Activated CD4-positive, alpha-beta memory T cell treated with anti-CD3 and anti-CD28 coated beads for 36 hours (primary cell): ENCODE measurements at places on chromosomes 2 and 18. TPM values are rescaled to one million over a fixed set of nuclear protein-coding genes. Genes with fewer than 3 reads are reported as not detected.

- peaks cover 3% of the 10 kb centered on the region for H3K27me3 ChIP-seq
- H3K4me1 ChIP-seq: no peaks in the 10 kb centered on the region
- no peak overlapping the region for H3K27ac ChIP-seq
- DNase-seq: no peak
- H3K36me3 ChIP-seq: no peaks in the 10 kb centered on the region
These were observed 617 bp upstream of the ALPG start for GRCh38 chr2:232405943-232406510.

DNA sequence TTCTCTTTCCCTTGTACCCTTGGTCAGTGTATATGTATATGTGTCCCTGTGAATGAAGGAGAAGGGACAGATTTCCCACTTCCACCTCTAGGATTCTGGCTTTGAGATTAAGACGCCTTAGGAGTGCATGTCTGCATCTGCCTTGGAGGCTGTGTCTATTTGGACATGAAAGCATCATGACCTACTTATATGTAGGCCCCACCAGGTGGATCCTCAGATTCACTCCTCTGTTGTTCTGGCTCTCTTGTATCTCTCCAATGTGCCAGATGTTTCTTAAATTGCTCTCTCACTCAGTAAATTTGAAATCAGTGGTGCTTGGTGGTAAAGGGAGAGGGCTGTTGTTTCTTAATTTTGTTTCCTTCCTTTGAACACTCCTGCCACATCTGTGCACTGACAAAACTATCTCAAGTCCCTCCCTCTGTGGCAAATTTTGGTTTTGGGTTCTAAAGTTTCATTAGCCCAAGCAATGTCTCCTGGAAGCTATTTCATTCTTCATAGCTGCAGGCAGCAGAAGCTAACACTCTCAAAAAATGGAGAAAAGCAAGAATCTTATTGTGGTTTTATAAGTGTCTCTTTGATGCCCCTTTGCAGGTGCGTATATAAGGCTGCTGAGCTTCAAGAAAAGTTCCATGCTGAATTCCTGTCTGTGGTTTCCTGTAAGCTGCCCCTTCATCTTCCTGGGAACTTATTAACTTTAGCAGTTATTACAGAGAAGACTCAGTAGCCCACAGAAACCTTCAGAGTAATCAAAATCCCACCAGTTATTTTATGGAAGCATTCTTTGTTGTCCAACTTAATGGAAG, 179.7 kb upstream of the SETBP1 start:
- H3K4me3 ChIP-seq: no peak overlapping the region
- H3K27me3 ChIP-seq: no peaks in the 10 kb centered on the region
- H3K36me3 ChIP-seq: no peaks in the 10 kb centered on the region
- H3K27ac ChIP-seq: no peak overlapping the region

DNA sequence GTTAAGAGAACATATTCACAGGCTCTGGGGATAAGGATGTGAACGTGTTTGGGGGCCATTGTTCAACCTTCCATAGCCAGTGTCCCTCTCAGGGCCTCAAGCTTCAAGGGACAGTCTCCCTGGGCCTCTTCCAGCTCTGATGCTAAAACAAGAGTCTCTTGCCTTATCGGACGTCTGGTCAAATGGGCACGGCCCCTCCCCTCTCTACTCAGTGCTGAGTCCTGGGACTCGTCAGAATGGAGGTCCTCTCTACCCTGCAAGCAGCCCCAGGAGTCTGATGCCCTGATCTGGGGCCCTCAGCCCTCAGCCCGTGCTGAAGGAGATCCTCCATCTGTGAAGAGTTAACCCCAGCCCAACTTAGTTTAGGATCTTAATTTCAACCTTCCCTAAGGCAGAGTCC, 198.2 kb downstream of the ZFP36L2 start:
- H3K27ac ChIP-seq: no peak overlapping the region
- no peak for DNase-seq
- no peak overlapping the region for H3K4me3 ChIP-seq
- no peaks in the 10 kb centered on the region for H3K36me3 ChIP-seq

- H3K36me3 ChIP-seq: peaks cover 11% of the 10 kb centered on the region
- peak overlapping the region; percentile 78 for H3K4me3 ChIP-seq
- no peaks in the 10 kb centered on the region for H3K27me3 ChIP-seq
These were observed 164.3 kb downstream of the BCL2 start for GRCh38 chr18:63155169-63155852.

Gene FBXO36
- total RNA-seq: 1.5 TPM

Gene RNF125
- total RNA-seq: 36.8 TPM

Gene FHOD3
- not detected for total RNA-seq
